ENCODE measurements at places on chromosomes 2 and 18. TPM values are rescaled to one million over a fixed set of nuclear protein-coding genes. Genes with fewer than 3 reads are reported as not detected.

The ZEB2 gene
- polyA plus RNA-seq = 51.5 TPM

The MAB21L4 gene
- polyA plus RNA-seq = not detected

The CDC42EP3 gene
- 68.3 TPM for polyA plus RNA-seq

The PFN4 gene
- not detected for polyA plus RNA-seq

The ZNF385B gene
- polyA plus RNA-seq = not detected

The DSEL gene
- polyA plus RNA-seq = not detected

The MBD5 gene
- polyA plus RNA-seq = 6.8 TPM

The GNLY gene
- 64.8 TPM for polyA plus RNA-seq

The TCF7L1 gene
- 1.0 TPM for polyA plus RNA-seq

The AGXT gene
- polyA plus RNA-seq = not detected

The UCN gene
- 1.6 TPM for polyA plus RNA-seq

The LYG2 gene
- not detected for polyA plus RNA-seq

All from IgD-negative memory B cell (primary cell).